ENCODE measurements at places on chromosomes 4 and X.

GRCh38 chr4:15757054-15757453 is 21.1 kb upstream of the CD38 start:
- no peak for DNase-seq

DNA sequence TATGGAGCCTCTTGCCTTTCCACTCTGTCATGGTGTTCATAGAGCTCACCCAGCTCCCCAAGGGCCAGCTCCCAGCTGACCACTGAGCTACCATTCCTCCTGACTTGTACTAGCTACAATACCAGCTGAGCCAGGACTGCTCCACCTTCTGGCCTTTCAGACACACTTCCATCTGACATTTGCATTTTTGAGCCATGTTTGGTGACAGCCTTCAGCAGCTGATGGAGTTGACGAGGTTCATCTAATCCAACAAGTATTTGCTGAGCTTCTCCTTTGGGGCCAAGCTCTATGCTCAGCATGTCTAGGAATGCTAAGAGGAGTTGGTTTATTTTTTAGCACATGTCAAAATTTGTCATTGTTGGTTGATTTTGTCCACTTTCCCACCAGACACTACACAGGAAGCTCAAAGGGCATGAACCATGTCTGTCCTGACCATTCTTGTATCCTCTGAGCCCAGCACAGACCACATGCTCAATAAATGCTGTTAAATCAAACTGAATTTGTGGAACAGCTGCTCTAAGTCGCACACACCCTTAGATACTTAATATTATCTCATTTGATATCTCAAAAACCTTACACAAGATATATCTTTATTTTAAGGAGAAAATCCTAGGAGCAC is 142.6 kb upstream of the PPARGC1A start:
- peak; percentile 92 for DNase-seq

DNA sequence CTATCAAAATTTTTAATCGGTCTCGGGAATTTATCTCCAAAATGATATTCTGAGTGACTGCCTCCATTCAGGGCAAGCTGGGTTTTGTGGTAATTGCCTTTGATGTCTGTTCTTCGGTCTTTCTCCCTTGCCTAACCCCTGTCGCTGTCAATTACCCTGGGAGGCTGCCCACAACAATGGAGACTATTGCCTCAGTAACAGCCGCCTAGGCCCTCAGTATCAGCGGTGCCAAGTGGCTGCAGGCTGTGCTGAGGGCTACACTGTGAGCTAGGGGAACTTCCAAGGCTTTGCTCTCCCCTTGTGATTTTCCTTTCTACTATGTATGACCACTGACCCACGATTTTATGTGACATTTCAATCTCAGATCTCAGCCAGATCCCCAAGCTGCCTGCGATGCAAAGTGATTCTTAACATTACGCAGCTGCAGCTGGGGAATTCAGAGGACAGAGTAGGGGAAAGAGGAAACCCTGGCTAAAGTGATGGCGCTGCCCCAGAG is 36.3 kb upstream of the REST start:
- peak; percentile 98 for DNase-seq

DNA sequence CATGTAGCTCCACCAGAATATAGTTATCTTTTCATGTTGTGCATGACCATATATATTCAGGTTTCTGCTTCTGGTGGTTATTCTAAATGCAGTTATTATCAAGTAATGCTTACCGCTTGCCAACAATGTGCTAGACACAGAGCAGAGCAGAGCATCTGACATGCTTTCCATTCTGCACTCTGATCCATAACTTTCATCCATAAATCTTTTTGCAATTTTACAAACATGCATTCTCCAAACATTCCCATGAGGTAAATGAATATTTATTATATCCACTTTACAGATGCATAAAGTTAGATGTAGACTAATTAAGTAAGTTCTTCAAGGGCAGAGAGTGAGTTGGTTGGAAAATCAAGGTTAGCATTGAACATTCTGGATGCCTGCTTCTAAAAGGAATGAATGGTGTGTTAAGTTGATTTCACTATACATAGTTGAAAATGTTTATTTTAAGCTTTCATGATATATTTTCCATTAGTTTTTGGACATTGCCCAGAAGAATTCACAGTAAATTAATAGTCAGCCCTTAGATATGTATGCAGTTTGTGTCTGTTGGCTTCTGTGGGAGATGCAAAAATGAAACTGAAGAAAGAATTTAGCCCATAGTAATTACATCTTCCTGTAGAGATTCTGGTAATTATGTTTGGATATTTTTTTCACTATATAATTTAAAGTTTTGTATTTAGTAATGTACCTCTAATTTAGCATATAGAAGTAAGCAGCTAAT is 867.8 kb downstream of the CCSER1 start:
- no peak for DNase-seq

DNA sequence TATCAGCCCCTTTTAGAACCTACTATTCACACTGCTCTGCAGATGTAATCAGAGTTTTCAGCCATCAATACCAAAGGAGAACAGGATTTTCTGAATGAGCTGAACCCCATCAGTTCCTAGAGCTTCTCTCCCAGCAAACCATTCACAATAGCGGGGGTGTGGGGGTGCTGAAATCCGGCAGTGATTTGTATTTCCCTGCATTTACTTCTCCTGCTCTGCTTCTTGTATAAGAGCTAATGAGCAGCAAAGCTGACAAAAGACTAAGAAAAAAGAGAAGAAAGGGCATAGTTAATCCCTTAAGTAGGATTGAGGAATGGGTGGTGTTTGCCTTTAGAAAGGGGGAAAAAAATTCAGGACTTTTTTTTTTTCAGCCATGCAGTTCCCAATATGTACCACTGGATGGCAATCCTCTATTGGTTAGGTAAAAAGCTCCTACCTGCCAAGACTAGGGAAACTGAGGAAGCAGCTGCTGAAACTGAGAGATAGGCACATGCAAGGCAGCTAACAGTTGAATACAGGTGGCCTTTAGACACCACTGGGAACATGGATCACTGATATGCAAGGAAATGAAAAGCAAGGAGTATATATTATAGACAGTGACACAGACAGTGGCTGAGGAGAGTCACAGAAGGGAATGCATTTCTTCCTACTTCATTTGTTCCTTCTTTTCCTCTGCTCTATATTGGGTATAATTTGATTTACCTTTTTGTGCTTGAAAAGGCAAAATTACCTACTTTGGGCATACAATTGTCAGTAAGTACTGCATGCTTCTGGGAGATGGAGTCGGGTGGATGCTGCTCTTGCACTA is 217.9 kb downstream of the HS6ST2 start:
- peak; percentile 3 for DNase-seq

- no peak for DNase-seq
Observed at GRCh38 chr4:89489338-89489771, 181.8 kb upstream of the GPRIN3 start.

DNA sequence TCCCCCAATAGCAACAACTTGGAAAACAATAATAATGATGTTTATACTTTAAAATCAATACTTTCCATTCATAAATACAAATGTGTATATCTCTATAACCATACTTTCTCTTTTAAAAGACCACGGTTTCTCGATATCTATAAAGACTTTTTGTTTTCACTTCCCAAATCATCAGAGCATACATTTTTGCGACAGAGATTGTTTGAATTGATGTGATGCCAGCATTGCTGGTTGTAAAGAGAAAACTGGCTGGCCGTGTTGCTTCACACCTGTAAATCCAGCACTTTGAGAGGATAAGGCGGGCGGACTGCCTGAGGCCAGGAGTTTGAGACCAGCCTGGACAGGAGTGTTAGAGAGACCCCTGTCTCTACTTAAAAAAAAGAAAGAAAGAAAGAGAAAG is 77.6 kb upstream of the ZNF518B start:
- no peak for DNase-seq

- no peak for DNase-seq
Observed at GRCh38 chr4:13248621-13249298, 235.4 kb downstream of the RAB28 start.

DNA sequence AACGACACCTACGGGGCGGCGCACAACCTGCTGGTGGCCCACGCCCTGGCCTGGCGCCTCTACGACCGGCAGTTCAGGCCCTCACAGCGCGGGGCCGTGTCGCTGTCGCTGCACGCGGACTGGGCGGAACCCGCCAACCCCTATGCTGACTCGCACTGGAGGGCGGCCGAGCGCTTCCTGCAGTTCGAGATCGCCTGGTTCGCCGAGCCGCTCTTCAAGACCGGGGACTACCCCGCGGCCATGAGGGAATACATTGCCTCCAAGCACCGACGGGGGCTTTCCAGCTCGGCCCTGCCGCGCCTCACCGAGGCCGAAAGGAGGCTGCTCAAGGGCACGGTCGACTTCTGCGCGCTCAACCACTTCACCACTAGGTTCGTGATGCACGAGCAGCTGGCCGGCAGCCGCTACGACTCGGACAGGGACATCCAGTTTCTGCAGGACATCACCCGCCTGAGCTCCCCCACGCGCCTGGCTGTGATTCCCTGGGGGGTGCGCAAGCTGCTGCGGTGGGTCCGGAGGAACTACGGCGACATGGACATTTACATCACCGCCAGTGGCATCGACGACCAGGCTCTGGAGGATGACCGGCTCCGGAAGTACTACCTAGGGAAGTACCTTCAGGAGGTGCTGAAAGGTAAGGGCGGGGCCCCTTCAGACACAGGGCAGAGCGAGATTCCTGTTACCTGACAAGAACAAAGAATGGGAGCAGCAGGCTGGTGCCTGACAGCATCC is 11.7 kb downstream of the RPL9 start:
- DNase-seq: no peak

- DNase-seq: no peak
Observed at GRCh38 chrX:10444204-10444603, 176.2 kb downstream of the MID1 start.

DNA sequence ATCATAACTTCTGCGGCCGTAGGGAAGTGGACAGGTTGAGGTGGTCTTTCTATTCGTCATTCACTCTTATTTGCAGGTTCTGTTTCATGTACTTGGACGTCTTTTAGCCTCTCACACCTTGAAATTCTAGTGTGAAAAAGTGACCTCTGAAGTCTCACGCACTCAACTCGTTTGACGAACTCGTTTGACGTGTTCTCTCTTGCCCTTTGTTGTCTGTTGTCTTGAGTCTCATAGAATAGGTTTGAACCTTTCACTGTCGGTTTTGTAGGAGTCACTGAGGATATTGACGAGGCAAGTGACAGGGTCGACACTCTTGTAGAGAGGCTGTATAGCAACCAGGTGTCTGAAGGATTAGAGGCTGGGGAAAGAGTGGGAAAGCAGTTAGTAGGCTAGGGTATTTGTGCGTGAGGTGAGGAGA is 1.1 kb upstream of the PGRMC2 start:
- DNase-seq: no peak

DNA sequence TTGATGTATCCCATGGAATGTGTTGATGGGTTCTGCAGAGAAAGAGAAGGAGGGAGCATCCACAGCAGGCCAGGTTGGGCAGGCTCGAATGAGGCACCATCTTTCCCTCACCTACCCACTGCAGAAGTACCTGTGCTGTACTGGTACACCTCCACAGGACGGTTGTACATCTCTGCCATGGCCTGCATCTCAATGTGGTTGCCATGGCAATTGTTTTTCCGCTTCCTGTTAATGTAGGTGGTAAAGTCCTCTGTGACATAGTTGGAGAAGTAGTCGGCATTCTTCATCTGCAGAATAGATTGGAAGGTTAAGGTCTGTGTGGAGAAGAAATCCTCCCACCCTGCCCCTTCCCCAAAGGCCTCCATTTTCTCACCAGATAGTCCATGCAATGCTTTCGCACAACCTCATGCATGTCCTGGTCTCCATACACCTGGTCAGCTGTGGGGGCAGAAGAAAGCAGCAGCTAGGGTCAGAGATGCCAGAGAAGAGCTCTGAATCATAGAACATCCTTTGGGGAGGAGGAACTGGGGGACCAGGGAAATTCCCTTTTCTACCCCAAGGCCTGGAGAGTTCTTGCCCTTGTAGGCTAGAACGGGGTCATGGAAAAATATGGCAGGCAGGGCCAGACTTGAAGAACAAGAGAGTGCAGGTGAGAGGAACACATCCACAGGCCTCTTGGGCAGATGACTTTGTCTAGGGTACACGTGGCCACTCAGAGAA is 15.9 kb upstream of the PIM2 start:
- DNase-seq: no peak

DNA sequence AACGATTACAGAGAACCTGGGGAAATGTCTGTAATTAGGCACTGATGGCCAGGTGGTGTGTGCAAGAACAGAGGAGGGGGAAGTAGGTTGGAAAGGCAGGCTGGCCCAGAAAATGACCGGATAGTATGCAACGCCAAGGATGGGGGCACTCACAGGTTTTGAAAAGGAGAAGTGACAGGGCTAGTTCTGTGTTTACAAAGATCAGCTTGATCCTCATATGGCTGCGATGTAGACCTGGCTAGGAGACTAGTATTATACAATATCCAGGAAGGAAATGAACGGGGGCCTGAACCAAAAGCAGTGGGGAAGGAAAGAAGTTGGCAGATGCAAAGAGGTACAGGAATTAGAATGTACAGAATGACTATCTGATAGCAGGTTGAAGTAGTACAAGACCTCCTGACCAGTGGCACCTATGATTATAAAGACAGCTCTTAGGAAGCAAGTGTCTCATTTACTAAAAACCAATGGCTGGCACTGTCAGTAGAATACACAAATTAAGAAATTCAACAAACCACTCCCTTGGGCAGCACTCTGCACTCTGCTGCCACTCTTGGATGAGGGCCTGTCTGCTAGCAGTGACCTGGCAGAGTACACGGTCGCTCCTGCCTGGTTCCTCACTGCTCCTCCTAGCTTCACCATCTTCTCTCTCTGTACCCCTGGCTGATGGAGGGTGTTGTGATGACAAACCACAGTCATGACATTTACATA is 14.1 kb downstream of the MFAP3L start:
- no peak for DNase-seq

DNA sequence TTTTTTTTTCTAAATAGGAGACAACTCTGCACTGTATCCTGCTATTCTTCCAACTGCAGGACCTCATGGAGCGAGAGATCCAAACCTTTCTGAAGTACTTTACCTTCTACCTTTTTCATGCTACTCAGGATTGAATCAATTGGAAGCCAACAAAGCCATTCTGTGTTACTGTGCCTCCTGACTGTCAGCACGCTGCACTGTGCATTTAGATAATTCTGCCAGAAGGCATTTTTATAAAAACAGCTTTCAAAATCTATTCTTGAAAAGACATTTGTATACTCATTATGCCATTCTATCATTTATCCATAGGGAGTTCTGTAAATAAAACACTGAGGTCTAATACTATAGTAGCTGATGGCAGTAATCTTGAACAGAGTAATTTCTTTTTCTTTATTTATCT is 142.8 kb downstream of the SLIT2 start:
- no peak for DNase-seq

DNA sequence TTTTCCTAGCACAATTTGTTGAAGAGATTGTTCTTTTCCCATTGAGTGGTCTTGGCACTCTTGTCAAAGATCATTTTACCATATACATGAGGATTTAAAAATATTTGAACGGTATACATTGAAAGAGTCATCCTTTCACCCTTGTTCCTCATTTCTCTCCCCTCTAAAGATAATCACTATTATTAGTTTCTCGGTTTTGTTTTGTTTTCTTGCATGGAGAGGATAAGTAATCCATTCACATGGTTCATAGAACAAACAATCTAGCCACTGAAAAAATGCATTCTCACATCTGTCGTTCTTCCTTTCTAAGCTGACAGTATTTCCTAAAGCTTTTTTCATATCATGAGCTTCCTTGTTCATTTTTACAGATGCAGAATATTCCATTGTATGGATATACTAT is 39.2 kb upstream of the MSMO1 start:
- no peak for DNase-seq

GRCh38 chrX:119579414-119579813 is 5.1 kb downstream of the UBE2A start:
- no peak for DNase-seq

- peak; percentile 50 for DNase-seq
Observed at GRCh38 chr4:37446016-37446415, 201.5 kb downstream of the NWD2 start.

- no peak for DNase-seq
Observed at GRCh38 chrX:155968791-155969190, 28.7 kb upstream of the IL9R start.
